Activated naive CD4-positive, alpha-beta T cell treated with anti-CD3 and anti-CD28 coated beads, Interleukin-2, amount 10 ng/mL, durations not matched to agents 7 days and 5 days (primary cell): ENCODE measurements at places on chromosomes 3 and 15.

GRCh38 chr3:35320646-35321407 lies 318.5 kb upstream of the ARPP21 start:
- no peak overlapping the region for H3K4me3 ChIP-seq
- H3K36me3 ChIP-seq = no peaks in the 10 kb centered on the region
- no peak overlapping the region for H3K27ac ChIP-seq
- H3K4me1 ChIP-seq = no peaks in the 10 kb centered on the region
- no peak for DNase-seq
- H3K27me3 ChIP-seq = no peaks in the 10 kb centered on the region

DNA sequence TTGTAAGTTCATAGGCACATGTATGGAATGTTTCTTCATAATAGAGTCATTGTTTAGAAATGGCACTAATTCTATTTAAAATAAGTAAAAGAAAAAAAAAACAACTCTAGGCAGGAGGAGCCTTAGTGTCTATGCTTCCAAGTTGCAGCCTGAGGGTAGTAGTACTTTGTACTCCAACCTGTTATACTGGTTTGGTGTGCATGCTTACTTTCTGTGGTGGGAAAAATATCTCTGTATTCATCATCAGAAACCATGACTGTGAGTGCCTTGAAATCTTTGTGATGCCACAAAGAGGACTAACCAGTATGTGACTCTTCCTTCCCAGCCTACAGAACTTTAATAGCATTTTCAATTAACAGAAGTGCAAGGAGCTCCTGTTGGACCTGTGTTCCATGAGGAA lies 4.4 kb downstream of the NAALADL2 start:
- H3K27ac ChIP-seq = no peak overlapping the region
- H3K27me3 ChIP-seq = no peaks in the 10 kb centered on the region
- H3K4me1 ChIP-seq = no peaks in the 10 kb centered on the region
- no peaks in the 10 kb centered on the region for H3K36me3 ChIP-seq
- no peak for DNase-seq

GRCh38 chr3:123409443-123410148 lies 39.3 kb downstream of the ADCY5 start:
- DNase-seq = no peak
- peaks cover 26% of the 10 kb centered on the region for H3K27me3 ChIP-seq
- H3K4me1 ChIP-seq = no peaks in the 10 kb centered on the region
- H3K27ac ChIP-seq = no peak overlapping the region
- H3K36me3 ChIP-seq = no peaks in the 10 kb centered on the region
- H3K4me3 ChIP-seq = no peak overlapping the region

GRCh38 chr15:90261811-90262210 lies 3.7 kb upstream of the NGRN start:
- no peak for DNase-seq
- H3K36me3 ChIP-seq = peaks cover 2% of the 10 kb centered on the region
- H3K27me3 ChIP-seq = no peaks in the 10 kb centered on the region
- no peak overlapping the region for H3K4me3 ChIP-seq
- no peak overlapping the region for H3K27ac ChIP-seq

DNA sequence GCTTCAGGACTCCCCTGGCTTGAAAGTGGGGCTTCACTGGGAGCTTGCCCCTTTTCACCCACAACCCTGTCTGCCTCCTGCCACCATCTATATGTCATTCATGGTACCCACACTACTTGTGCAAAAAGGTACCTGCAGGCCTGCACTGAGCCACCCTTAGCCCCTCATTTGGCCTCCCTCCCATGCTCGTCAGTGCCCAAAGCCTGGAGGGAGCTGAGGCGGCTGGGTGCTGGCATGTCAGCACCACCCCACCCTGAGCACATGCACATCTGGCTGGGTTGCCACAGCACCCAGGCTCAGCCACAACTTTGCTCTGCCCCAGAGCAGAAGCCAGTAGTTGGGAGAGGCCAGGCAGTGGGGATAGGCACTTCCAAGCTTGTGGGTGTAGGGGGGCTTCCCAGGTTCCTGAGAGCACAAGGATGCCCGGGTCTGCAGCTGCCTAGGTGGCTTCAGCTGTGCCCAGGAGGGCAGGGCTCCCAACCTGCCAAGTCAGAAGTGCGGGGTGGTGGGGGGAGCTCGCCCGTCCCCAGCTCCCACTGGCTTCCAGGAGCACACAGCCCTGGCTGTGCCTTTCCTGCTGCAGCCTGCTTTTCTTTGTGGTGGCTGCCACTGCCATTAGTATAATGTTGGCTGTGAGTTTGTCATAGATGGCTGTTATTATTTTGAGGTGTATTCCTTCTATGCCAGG lies 1054.6 kb upstream of the EPHA6 start:
- H3K4me3 ChIP-seq = no peak overlapping the region
- H3K36me3 ChIP-seq = no peaks in the 10 kb centered on the region
- no peak overlapping the region for H3K27ac ChIP-seq
- DNase-seq = no peak
- no peaks in the 10 kb centered on the region for H3K4me1 ChIP-seq

- H3K36me3 ChIP-seq = no peaks in the 10 kb centered on the region
- no peak overlapping the region for H3K4me3 ChIP-seq
- H3K27ac ChIP-seq = no peak overlapping the region
- no peak for DNase-seq
Observed at GRCh38 chr3:71787851-71788405, 3.0 kb upstream of the PROK2 start.

DNA sequence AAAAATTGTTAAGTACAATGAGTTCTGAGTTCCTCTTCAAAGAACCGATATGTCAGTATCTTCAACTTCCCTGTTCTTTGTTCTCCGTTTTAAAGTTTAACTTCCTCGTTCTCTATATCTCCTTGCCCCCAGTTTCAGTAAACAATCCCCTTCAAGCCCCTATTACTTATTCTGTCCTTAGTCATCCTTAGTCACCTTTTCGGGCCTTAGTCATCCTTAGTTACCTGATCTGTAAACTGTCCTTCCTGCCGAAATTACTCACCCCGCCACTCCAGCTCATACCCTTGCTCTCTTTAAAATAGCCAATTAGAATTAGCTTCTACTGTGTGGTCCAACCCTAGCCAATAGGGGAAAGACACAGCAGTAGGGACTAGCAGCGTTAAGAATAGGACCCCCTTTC lies 1165.6 kb downstream of the NSUN3 start:
- H3K27me3 ChIP-seq = no peaks in the 10 kb centered on the region
- H3K36me3 ChIP-seq = no peaks in the 10 kb centered on the region
- H3K4me1 ChIP-seq = no peaks in the 10 kb centered on the region

- H3K4me3 ChIP-seq = no peak overlapping the region
- peaks cover 7% of the 10 kb centered on the region for H3K4me1 ChIP-seq
- H3K27me3 ChIP-seq = peaks cover 4% of the 10 kb centered on the region
- no peaks in the 10 kb centered on the region for H3K36me3 ChIP-seq
Observed at GRCh38 chr3:42960282-42960681, 18.8 kb upstream of the GASK1A start.
